ENCODE measurements at places on chromosomes 16 and 17.

DNA sequence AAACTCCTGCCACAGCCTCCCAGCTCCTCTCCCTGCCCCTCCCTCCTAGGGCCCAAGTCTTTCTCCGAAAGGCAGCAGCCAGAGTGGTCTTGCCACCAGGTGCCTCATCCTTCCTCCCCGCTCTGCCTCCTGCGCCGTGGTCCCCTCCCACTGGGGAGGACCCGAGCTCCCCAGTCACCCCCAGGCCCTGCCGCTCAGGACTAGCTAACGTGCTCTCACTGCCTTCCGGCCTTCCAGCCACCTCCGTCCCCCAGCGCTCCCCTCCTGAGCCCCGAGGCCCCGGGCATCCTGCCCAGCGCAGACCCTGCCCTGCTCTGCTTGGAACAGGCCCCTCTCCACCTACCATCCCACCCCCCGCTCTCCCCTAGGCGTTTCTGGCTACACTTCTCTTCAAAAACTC, 19.4 kb upstream of the COL1A1 start:
- DNase-seq = no peak

GRCh38 chr16:89437991-89438390, 52.4 kb downstream of the ANKRD11 start:
- no peak for DNase-seq

DNA sequence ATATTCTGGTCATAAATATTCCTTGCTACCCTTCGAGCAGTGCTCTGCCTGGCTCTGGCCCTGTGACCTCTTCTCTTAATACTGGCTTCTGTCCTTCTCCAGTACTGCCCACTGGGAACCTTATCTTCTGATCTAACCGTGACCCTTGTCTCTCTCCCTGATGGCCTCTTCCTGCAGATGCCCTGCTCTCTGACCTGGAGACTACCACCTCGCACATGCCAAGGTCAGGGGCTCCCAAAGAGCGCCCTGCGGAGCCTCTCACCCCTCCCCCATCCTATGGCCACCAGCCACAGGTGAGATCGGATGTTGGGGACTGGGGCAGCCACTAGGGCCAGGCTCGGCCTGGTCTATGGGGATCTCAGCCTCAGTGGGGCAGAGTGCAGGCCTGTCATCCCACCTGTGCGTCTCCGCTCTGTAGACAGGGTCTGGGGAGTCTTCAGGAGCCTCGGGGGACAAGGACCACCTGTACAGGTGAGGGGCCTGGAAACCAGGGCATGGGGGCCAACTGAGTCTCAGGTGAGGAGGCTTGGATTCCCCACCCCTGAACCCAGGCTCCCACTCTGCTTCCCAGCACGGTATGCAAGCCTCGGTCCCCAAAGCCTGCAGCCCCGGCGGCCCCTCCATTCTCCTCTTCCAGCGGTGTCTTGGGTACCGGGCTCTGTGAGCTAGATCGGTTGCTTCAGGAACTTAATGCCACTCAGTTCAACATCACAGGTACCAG, 1.5 kb downstream of the TGFB1I1 start:
- DNase-seq = no peak

DNA sequence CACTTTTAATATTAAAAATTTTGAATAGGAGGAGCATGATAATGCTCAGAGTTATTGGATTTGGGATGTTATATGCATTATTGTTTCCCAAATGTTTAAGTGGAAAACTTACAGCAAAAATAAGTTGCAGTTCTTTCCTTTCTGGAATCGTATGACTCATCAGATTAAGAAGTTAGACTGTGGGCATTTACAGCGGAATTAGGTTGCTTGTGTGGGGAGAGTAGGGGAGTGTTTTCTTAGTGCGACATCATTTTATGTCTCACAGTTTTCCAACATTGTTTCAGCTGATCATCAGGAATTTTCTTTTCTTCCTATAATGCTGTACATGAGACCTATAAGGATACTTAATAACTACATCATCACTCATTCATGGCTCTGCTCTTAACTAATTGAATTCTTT, 1631.8 kb downstream of the CDH8 start:
- no peak for DNase-seq

- no peak for DNase-seq
Observed at GRCh38 chr17:7192271-7192937, 13.2 kb upstream of the ASGR1 start.

- DNase-seq = no peak
Observed at GRCh38 chr16:29675811-29676643, 3.0 kb upstream of the QPRT start.

DNA sequence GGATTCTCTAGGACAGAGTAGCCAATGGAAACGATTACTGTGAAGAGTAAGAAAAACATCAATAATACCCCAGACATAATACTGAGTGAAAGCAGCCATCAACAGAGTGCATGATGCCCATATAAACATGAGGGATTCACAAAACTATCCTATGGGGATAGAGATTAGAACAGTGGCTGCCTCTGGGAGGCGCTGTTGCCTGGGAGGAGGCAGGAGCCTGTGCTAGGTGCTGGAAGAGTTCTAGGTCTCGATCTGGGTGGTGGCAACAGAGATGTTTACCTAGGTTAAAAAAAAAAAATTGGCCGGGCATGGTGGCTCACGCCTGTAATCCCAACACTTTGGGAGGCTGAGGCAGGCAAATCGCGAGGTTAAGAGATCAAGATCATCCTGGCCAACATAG, 7.9 kb downstream of the FA2H start:
- DNase-seq = no peak

GRCh38 chr17:52546990-52547389, 388.5 kb upstream of the CA10 start:
- no peak for DNase-seq

GRCh38 chr16:57427824-57428223, 19.4 kb downstream of the CIAPIN1 start:
- no peak for DNase-seq

GRCh38 chr17:53472586-53472985, 350.1 kb upstream of the KIF2B start:
- DNase-seq = no peak

- no peak for DNase-seq
Observed at GRCh38 chr16:59324462-59324861, 590.3 kb upstream of the GOT2 start.

GRCh38 chr17:1362964-1363363, 37.1 kb downstream of the YWHAE start:
- DNase-seq = no peak

DNA sequence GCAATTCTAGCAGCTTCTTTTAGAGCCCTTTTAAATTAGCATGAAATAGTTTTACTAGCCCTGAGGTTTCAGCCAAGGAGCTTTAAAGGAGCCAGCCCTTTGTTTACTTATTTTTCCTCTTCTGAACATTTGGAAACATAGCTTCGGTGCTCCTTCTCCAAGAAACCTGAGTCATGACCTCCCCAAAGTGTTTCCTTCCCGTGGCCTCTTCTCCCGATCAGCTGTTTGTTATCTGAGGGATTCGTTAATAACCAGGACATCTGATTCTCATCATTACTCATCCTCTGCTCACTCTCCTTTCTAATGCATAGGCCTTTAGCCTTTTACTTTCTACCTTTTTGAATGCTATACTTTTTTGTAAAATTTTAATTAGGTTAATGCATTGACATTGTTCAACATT, 204.5 kb downstream of the WWOX start:
- DNase-seq = no peak

DNA sequence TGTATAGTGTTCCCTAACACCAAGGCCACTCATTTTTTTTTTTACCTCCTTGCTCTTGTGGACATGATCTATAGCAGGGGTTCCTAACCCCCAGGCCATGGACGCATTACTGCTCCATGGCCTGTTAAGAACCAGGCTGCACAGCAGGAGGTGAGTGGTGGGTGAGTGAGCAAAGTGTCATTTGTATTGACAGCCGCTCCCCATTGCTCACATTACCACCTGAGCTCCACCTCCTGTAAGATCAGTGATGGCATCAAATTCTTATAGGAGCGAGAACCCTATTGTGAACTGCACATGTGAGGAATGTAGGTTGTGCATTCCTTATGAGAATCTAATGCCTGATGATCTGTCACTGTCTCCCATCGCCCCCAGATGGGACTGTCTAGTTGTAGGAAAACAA, 342.0 kb downstream of the SOX9 start:
- DNase-seq = no peak

GRCh38 chr16:85421338-85422195, 191.6 kb upstream of the GSE1 start:
- no peak for DNase-seq

- no peak for DNase-seq
Observed at GRCh38 chr17:31314782-31315100, 887 bp upstream of the EVI2B start.

GRCh38 chr17:81030741-81031565, 4.0 kb upstream of the BAIAP2 start:
- DNase-seq = no peak

GRCh38 chr17:77273397-77274085, 132.8 kb downstream of the SEC14L1 start:
- DNase-seq = no peak

- DNase-seq = no peak
Observed at GRCh38 chr17:33463887-33464286, 170.8 kb upstream of the ASIC2 start.

GRCh38 chr16:52101246-52101645, 445.7 kb downstream of the TOX3 start:
- no peak for DNase-seq

- no peak for DNase-seq
Observed at GRCh38 chr17:74478420-74479100, 12.1 kb downstream of the CD300A start.

GRCh38 chr17:19727501-19728078, 11.2 kb upstream of the SLC47A2 start:
- peak; percentile 47 for DNase-seq

DNA sequence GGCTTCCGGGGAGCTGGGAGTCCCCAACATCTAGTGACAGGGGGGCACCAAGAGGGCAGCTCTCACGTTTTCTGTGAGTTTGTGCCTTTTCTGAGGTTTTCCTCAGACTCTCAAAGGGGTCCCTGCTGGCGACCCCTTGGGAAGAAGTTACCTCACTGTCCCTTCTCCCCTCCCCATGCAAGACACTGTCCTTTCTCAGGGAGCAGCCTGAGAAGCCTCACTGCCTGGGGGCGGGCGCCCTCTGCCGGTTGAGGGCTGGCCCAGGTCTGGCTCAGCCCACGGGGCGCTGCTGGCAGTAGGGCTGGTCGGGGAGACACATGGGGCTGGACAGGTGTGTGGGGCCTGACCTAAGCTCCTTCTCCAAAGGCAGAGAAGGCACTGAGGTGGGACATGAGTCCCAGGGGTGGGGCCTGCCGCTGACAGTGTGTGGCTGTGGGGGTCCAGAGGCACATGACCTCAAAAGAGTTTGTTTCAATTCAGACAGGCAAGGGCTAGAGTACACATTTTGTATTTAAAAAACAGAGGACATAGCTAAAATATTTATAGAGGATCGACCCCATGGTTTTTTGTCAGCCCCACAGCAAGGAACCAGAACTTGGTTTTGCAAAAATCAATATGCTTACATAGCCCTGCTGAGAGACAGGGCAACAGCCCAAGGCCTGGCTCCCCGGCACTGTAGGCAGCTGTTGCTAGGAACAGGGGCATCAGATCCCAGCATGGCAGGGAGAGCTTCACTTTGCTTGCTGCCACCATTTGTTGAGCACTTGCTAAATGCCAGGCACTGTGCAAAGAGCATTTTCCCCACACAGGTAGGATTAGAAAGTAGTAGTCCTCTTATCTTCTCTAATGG, 18.5 kb upstream of the ALDH3A1 start:
- peak; percentile 75 for DNase-seq

GRCh38 chr16:8632675-8633182, 11.2 kb downstream of the METTL22 start:
- DNase-seq = no peak

GRCh38 chr17:44284024-44284400, 16.1 kb upstream of the SLC4A1 start:
- DNase-seq = no peak

DNA sequence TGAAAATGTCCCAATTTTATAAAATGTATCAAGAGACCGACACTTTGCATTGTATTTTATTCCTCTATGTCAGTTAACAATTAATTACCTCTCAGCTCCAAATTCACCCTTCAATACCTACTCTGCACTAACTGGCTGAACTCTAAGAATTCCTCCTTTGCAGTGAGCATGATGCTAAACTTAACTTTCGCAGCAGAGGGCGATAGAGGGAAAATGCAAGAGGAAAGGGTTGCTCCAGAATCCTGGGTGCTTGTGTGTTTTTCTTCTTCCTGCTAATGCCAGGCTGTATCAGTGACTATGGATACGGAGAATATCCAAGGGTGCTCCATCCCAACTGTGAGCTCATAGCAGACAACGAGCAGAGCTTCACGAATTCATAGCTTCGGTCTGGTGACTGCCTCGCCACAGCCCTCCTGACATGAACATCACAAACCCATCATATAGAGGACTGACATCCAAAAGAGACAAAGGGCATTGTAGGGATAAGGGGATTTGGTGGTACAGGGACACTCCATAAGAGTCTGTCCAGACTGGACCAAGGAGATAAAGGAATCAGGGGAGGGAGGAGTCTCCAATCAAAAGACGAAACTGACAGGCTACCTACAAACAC, 172.9 kb downstream of the STX8 start:
- no peak for DNase-seq

- no peak for DNase-seq
Observed at GRCh38 chr16:48813485-48813884, 203.5 kb upstream of the N4BP1 start.

DNA sequence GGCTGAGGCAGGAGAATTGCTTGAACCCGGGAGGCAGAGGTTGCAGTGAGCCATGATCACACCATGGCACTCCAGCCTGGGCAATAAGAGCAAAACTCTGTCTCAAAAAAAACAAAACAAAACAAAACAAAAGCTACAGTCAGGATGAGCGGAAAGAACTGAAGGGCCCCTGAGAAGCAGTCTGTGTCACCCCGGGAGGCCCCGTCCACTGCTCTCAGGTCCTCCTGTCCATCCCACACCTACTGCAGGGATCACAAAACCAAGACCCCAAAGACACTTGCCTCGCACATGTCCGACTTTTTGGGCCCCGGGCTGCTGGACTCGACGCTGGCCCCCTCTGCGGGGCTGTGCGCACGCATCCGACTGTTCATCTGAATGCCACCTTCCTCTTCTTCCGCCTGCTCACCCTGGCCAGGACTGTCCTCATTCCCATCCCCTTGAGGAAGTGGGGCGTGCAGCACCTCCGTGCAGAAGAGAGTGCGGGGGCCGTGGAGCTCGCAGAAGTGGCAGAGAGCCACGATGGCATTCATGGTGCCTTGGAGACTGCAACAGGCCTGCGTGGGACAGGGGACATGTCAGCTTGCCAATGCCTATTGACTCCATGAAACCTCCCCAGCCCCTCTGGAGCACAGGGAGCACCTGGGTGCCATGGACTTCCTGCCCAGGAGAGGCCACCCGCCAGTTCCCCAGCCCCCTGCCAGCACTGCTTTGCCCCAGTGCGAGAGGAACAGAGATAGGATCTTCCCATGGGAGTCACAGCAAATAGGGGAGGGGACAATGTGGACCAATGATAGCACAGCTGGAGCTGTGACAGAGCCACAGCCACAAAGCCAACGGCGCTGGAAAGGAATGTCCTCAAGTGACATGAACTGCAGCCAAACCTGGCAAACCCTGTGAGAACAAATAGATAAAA, 9.1 kb downstream of the FLCN start:
- no peak for DNase-seq

GRCh38 chr17:39305978-39306377, 80.2 kb upstream of the STAC2 start:
- no peak for DNase-seq

GRCh38 chr16:87470332-87470731, 22.5 kb downstream of the ZCCHC14 start:
- DNase-seq = no peak
